Mesenteric fat pad (tissue), 1 donor: ENCODE measurements at places on chromosomes 7 and 10. TPM values are rescaled to one million over a fixed set of nuclear protein-coding genes. Genes with fewer than 3 reads are reported as not detected.

Gene ZNF518A
- 12.9 TPM for total RNA-seq

Gene RARRES2
- total RNA-seq = 210 TPM

Gene NKX2-3
- 2.8 TPM for total RNA-seq

Gene HTR7
- 0.74 TPM for total RNA-seq

Gene FZD1
- 5.3 TPM for total RNA-seq

Gene ETV1
- 5.7 TPM for total RNA-seq

Gene STEAP1B
- total RNA-seq = 2.6 TPM

Gene LEP
- total RNA-seq = 784 TPM

Gene SORCS3
- not detected for total RNA-seq

Gene ATRNL1
- 0.74 TPM for total RNA-seq

Gene THSD7A
- total RNA-seq = 6.0 TPM

Gene SUN1
- total RNA-seq = 144 TPM

Gene CYP3A5
- 96.8 TPM for total RNA-seq

Gene CLEC2L
- not detected for total RNA-seq

Gene LMOD2
- not detected for total RNA-seq

- no peak for DNase-seq
These were observed 230.2 kb upstream of the HPS1 start for GRCh38 chr10:98676895-98677294.

DNA sequence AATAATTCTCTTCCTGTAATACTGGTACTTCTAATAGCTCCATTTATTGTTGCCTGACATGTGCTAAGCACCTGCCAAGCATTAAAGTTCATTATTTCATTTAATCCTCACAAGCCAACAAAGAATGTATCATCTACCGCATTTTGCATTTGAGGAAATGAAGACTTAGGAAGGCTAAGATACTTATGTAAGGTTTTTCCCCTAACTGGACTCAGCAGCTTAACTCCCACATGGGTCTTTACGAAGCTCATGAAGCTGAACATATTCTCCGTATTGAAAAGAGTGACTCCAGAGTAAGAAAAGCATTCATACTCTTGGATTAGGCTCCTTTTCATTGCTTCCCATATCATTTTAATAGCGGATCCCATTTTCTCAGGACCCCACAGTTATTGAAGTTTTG is 155.7 kb upstream of the TMEM72 start:
- DNase-seq = no peak

DNA sequence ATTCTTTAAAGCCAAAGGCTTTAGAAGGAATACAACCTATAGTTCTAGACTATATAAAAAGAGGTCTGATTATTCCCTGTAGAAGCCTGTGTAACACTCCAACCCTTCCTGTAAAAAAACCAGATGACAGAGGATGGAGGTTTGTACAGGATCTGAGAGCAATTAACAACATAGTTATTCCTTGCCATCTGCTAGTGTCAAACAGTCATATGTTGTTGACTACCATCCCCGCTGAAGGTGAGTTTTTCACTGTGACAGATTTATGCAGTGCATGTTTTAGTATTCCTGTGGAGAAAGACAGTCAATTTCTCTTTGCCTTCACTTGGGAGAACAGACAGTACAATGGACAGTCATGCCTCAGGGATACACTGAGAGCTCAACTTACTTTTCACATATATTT is 19.0 kb upstream of the SLC26A4 start:
- DNase-seq = no peak

GRCh38 chr7:1639532-1640175 is 30.4 kb upstream of the ELFN1 start:
- no peak for DNase-seq

GRCh38 chr7:73437621-73438416 is 4.2 kb downstream of the FZD9 start:
- no peak for DNase-seq

DNA sequence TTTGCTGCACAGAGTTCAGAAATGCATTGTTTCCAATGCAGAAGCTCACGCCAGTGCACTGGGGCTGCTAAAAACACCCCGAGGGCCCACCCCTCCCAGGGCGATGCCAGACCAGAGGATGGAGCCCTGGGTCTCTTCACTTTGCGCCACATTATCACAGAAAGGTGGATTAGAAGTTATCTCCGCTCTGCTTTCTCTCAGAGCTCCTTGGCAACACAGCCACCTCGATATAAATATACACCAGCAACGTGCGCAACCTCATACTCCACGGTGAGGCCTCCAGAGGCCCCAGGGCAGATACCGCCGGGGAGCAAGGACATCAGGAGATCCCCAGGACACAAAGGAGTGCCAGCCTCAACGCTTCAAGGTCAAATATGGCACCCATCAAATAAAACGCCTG is 121.0 kb upstream of the TBX20 start:
- no peak for DNase-seq

DNA sequence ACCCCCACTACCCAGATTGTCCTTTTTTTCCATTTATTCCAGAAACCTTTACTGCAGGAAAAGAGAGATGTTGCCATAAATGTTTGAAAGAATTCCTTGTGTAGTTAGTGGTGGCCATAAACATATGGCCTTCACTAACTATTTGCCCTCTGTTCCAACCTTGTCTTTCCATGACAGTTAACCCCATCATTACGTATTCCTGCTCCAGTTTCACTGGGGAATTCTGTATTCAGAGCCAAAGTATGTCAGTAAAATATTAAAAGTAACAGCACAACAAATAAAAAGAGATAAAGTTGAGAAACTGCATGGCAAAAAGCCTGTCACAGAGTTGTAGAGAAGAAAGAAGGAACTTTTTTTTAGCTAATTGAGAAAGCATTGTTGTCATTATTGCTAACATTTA is 261.3 kb downstream of the BICC1 start:
- no peak for DNase-seq

- DNase-seq = no peak
These were observed 17.8 kb upstream of the LCOR start for GRCh38 chr10:96814264-96814663.

DNA sequence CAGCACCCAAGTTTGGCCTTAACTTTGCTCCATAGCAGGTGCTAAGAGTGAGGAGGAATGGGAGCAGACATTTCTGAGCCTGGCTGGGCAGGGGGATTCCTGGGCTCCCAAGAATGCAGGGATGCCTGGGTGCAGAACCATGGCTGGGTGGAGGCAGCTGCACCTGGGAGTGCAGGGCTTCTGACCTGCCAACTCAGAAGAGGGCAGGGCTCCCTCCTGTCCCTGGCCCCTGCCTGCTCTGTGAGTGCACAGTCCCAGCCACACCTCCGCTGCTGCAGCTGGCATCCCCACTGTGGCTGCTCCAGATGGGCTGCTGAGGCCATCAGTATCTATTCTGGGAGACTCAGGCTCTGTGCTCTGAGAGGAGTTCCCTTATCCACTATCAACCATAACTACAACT is 747.4 kb upstream of the VSTM2A start:
- DNase-seq = no peak

GRCh38 chr7:142345811-142346210 is 88.0 kb upstream of the PRSS58 start:
- no peak for DNase-seq

DNA sequence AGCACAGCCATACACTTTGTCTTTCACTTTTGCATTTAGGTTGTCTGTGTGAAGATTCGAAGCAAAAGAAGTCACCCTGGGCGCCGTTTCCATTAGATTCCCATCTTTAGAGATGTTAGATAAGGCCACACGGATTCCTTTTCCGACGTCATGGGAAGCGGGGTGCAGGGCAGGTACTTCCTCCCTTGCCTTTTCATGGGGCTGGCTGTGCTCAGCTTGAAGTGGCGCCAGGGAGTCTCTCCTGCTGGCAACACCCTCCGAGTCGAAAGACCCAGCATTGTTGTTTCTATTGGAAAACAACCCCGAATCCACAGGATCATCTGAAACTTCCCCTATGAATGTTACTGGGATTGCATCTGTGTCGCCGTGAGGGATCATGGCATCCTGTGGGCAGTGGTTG is 246.4 kb upstream of the GRB10 start:
- no peak for DNase-seq

GRCh38 chr7:1325246-1325645 is 92.6 kb downstream of the UNCX start:
- DNase-seq = no peak

DNA sequence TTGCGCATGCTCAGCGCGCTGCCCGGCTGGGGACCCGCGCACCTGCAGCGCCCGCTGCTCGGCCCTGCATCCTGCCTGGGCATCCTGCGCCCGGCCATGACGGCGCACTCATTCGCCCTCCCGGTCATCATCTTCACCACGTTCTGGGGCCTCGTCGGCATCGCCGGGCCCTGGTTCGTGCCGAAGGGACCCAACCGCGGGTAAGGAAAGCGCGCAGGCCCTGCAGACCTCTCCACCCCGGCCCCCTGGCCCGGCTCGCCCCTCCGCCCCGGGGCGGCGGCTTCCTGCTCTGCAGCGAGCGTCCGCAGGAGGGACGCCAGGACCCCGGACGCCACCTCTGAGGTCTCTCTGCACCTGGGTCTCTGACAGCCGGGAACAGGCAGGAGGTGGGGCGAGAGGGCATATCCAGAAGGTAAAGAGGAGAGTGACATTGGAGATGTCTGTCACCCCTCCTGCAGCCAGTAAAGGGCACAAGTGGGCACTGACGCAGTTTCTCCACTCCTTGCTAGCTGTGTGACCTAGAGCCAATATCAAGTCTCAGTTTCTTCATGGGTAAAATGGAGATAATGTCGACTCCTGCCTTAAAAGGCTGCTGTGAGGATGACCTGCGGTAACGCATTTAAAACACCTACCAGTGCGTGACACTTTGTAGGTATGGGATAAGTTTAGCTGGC is 338 bp downstream of the ATP6V0E2 start:
- DNase-seq = no peak

DNA sequence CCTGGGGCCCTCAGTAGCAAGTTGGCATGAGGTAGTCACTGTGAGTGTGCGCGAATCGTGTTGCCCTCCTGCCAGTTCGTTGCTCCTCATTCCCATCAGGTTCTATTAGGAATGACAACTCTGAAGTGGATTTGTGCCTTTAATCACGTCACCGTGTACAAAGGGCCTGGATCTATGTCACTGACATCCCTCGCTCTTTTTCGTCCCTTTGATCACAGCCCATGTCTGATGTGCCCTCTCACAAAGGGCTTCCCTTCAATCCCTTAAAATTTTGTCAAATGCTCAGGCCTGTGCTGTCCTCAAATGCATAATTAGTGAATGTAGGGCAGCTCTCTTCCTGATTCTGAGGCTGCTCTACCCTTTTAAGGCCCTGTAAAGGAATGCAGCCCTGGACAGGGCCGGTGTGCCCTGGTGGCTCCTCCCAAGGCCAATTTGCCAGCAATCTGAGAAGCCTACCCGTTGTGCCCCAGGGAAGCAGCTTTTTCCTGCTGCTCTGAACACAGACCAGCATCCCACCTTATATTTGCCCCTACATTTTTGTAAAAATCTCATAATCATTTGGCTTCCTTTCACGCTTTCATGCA is 93.6 kb downstream of the TMEM178B start:
- no peak for DNase-seq

DNA sequence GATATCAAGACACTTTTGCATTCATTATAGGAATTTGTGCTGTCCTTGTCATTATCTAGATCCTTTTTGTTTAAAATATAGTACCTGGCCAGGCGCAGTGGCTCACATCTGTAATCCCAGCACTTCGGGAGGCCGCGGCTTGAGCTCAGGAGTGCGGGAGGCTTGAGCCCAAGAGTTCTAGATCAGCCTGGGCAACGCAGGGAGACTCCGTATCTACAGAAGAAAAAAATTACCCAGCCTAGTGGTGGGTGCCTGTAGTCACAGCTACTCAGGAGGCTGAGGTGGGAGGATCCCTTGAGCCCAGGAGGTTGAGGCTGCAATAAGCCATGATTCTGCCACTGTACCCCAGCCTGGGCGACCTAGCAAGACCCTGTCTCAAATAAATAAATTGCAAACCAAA is 621 bp upstream of the MORN4 start:
- DNase-seq = no peak

DNA sequence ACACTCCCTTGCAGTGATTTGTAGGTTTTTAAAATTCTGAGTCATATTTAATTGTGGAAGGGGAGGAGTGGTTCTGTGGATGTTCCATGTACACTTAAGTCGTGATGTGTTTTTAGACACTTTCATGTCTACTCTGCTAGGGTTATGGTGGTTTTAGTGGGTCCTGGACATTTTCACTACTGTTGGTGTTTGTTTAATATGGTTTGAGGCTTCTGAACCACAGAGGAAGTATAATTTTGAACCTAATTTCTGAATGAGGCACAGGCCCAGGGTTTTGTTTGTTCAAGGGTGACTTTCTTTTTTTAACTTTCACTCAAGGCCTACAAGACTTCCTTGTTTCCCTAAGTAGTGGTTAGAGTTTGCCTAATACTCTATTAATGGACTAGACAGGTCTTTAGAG is 13.3 kb downstream of the SLC26A5 start:
- DNase-seq = no peak

- DNase-seq = no peak
These were observed 73.8 kb downstream of the PRPF18 start for GRCh38 chr10:13660551-13660920.
